ENCODE measurements at places on chromosomes 2 and 18.

DNA sequence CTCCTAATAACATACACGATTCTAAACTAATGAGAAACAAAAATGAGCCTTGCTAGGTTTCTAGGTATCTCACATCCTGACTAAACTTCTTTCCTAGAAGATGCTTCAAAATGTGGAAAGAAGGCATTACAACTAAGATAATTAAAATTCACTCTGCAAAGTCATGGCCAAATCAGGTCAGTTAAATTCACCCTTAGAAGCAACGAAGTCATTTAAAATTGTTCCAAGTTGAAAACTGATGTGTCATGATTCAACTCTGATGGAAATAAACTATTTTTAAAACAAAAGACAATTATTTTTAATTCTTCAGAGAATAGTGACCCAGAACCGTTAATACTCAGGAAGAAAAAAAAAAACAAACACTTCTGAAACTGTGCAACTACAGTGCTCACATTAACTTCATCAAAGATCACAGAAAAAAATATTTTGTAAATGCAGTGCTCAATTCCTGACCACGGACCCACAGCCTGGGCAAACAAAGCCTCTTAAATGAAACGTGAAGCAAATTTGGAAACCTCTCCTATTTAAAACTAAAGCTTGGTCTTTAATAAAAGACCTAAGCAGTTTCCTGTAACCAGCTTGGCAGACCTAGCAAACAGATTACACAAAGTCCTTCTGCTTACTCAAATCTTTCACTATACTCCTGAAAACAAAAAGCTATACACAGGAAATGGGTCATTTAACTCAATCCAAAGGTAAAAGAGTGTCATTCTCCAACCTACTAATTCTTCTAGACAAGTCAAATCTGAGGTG lies 39.0 kb downstream of the CHN1 start:
- DNase-seq, result no peak

DNA sequence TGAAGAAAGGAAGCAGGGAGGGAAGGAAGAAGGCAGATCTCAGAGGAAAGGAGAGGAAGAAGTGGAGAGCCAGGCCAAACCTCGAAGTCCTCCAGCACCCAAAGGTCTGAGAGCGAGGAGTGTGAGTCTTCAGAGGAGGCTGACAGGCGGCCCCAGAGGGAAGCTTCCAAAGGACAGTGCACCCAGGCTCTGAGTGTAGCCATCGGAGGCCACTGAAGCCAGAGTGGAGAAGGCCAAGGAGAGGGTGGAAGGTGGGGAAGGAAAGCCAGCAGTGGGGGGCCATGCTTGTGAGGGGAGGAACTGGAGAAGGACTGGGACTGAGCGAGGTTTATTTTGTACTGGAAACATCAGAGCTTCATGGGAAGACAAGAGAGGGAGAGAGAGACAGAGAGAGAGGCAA lies 6.0 kb downstream of the ATP6V1B1 start:
- peak; percentile 44 for DNase-seq

GRCh38 chr18:75140296-75140695 lies 68.6 kb downstream of the PTGR3 start:
- no peak for DNase-seq

GRCh38 chr18:3391704-3392466 lies 58.1 kb upstream of the TGIF1 start:
- no peak for DNase-seq

DNA sequence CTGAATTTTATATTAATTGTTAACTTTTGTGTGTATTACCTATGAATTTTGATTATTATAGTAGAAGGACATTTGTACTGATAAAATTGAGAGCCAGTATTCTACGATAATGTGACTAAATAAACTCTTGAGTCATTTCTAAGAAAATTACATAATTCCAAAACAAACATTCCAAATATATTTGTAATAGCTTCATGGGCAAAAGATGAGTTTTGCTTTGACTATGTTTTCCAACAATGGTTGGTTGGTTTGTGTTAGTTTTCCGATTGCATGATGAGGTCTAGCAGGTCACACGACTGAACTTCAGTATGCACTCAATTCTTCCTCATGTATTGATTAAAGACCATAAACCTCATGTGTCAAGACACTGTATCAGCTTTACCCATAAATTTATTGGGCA lies 71.7 kb upstream of the WDR75 start:
- no peak for DNase-seq

GRCh38 chr2:88196490-88197087 lies 26.4 kb downstream of the THNSL2 start:
- DNase-seq, result no peak

GRCh38 chr2:10078704-10079265 lies 1.4 kb downstream of the CYS1 start:
- no peak for DNase-seq

- DNase-seq, result no peak
Observed at GRCh38 chr2:114609801-114610200, 167.4 kb downstream of the DPP10 start.

DNA sequence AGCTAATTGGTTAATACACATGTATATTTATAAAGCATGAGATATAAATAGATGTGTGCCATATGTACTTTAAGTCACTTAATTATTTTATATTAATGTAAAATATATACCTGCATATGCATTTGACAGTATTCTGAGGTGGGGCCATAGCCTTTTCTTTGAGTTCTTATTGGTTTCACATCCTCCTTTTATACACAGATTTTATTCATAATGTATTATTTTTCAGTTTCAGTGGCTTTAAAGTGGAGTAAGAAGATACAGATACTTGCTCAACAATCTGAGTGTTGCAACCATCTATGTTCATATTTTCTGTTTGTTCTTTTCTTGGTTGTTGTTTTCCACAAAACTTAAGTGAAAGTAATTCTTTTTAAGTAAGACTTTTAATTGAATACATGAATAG lies 436.5 kb downstream of the RND3 start:
- DNase-seq, result no peak

- DNase-seq, result peak; percentile 40
Observed at GRCh38 chr2:70995426-70995729, 705 bp upstream of the TEX261 start.

- no peak for DNase-seq
Observed at GRCh38 chr18:48860269-48861180, 90.2 kb downstream of the SMAD7 start.

- no peak for DNase-seq
Observed at GRCh38 chr2:113175042-113175628, 1.4 kb downstream of the PSD4 start.

- DNase-seq, result no peak
Observed at GRCh38 chr2:179422037-179422643, 157.5 kb upstream of the SESTD1 start.

DNA sequence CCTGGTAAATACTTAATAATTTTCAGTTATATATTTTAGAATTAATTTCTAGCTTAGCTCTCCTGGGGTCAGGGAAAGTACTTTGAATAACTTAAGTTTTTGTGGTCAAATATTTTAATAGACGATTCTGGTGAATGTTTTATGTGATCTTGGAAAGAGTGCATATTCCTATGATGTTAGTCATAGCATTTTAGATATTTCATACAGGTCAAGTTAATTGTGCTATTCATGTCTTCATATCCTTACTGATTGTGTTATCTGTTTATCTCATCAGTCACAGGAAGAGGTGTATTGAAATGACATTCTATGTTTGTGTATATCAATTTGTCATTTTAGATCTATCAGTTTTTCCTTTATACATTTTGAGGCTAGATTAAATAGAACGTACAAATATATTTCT lies 576.2 kb downstream of the CPS1 start:
- no peak for DNase-seq

DNA sequence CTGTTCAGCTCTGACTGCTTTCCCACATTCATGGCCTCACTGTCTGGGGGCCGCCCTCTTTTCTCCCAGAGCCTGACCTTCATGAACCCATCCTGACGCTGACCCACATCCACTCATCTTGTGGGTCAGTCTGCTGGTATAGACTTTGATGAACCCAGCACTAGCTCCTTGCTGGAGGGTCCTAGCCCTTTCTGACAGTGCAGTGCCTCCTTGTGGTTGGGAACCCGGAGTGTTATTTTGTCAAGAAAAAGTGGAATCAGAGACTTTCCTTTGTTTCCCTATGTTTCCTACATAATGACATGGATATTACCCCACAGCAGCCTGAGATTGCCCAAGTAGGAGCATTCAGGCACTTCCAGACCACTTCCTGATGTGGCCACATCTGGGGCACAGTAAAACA lies 19.3 kb upstream of the OSR1 start:
- no peak for DNase-seq

DNA sequence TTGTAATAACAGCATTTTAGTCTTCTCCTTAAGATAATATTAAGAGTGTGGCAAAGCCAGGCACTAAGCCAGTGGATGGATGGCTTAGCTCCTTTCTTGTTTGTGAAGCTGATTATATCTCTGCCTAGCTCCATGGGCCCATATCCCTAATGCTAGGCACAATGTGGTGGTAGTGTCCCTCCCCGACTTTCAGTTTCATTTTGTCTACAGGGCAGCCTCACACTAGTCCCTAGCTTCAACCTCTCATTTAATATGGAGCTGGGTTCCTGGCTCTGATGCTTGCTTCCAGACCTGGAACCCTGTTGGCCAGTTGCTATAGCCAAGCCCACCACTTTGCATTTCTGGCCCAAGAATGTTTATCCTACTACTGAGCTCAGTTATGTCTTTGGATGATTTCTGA lies 437.0 kb upstream of the MEIS1 start:
- DNase-seq, result no peak

- no peak for DNase-seq
Observed at GRCh38 chr2:72096181-72096580, 51.5 kb downstream of the CYP26B1 start.

- DNase-seq, result no peak
Observed at GRCh38 chr2:157267476-157267875, 10.0 kb downstream of the GALNT5 start.

- no peak for DNase-seq
Observed at GRCh38 chr18:67550872-67551520, 34.5 kb upstream of the DSEL start.

DNA sequence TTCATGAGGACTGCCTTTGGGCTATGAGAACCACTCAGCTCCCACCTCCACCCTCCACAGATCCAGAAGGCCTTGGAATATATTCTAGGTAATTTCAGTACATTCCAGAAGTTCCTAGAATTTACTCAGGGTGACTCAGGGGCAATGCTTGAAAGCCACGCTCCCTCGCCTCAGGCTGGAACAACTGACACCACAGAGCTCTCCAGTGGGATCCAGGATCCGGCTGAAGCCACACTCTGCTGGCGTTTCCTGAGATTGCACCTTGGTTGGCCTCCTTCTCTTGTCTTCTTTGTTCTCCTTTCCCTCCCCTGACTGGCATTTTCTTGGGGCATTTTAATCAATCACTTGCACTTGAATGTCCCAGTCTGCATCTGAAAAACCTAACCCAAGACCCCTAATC lies 92.6 kb upstream of the KCNE4 start:
- no peak for DNase-seq

- DNase-seq, result no peak
Observed at GRCh38 chr2:86793752-86794151, 3.0 kb upstream of the CD8A start.

DNA sequence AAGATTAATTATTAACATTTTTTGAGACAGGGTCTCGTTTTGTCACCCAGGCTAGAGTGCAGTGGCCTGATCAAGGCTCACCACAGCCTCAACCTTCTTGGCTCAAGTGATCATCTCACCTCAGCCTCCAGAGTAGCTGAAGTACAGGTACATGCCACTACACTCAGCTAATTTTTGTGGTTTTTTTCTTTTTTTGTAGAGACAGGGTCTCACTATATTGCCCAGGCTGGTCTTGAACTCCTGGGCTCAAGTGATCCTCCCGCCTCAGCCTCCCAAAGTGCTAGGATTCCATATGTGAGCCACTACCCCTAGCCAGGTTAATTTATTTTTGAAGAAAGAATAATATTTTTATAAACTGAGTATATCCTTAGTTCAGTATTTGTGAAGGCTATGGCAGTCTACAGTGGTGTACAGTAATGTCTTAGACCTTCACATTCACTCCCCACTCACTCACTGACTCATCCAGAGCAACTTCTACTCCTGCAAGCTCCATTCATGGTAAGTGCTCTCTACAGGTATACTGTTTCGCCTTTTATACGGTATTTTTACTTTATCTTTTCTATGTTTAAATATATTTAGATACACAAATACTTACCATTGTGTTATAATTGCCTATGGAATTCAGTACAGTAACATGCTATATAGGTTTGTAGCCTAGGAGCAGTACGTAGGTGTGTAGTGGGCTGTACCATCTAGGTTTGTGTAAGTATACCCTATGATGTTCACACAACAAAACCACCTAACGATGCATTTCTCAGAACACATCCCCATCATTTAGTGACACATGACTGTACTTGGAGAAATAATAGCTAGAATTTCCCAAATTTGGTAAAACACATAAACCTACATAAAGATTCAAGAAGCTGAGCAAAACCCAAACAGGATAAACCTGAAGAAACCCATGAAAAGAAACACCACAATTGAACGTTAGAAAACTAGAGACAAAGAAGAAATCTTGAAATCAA lies 38.6 kb downstream of the MGAT4A start:
- DNase-seq, result no peak

All from left forelimb (tissue), 1 donor.